G401 (cell line): ENCODE measurements at places on chromosomes 16 and 17.

DNA sequence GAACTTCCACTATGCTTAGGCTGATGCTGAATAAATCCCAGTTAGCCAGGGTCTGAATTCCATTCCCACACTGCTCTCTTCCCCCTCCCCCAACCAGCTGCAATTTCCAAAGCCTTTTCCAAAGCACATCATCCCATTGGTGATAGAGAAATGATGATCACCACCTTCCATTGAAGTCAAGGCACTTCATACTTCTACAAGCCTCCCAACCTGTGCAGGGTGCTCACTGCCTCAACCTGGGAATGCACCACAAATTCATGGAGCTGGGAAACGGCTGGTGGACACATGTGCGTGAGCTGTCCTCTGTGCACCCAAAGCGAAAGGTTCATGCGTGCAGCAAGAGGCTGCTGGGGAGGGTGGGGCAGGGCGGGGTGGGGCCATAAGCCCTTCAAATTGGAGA lies 302.7 kb upstream of the IRX3 start:
- DNase-seq = no peak

- DNase-seq = peak; percentile 62
These were observed 36.6 kb upstream of the TMEM132E start for GRCh38 chr17:34542700-34543336.

- no peak for DNase-seq
These were observed 50.3 kb upstream of the CRHR1 start for GRCh38 chr17:45733781-45734180.

- DNase-seq = no peak
These were observed 35.0 kb downstream of the NECAB2 start for GRCh38 chr16:84003038-84003437.

DNA sequence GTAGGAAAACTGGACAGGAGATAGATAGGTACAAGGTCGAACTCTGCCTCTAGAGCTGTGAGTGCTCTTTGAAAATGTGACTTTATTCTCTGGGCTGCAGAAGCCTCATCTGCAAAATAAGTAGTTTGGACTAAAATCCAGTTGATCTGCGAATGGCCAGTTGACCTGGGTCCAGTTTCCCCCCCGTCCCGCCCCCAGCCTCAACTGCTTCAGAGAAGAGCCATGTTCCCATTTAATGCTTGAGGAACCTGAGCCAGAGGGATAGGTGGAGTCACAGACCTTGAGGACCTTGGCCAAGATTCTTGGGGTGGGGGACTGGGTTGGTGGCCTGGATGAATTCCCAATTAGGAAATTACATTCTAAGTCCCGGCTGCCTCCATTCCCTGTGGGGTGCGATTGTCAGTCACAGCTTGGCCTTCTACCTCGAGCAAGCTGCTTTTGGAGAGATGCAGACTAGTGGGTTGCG lies 14.1 kb downstream of the TBX2 start:
- DNase-seq = no peak

DNA sequence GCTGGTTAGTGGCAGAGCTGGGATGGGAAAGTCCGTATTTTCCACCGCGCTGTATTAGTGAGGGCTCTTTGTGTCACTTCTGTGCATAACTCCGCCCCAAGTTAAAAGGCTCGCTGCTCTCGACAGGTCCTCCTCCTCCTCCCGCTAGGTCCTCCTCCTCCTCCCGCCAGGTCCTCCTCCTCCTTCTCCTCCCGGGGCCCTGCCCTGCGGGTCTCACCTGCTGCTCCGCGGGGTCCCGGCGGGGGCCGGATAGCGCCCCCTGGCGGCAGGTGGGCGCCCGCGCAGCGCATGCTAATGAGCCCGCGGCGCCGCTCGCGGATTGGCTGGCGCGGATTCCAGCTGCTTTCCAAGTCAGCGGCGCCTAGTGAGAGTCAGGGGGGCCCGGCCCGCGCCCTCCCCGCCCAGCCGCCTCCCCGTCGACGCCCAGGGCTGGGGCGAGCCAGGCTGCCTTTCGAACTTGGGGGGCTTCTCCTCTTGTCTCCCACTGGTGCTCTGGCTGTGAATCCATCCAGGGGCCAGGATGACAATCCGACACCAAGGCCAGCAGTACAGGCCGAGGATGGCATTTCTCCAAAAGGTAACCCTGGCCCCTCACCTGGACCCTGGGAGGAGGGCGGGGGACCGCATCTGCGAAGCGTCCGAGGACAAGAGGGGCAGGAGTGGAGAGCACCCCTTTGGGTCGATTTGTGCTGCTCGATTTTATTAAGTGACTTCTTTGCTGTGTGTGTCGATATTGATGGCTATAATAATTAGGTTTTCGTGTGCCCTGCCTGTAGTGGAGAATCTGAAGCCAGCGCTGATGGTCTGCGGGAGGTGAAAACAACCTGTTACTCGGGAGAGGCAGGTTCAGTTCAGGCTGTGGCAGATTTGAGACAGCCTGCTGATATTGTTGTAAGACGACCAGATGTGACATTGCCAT lies at the start of gene RGS9:
RGS9 (plus strand) TSS at position 350 of the 919 bp plus-strand sequence; CDS start at position 521, 171 bp downstream.
- peak; percentile 74 for DNase-seq

GRCh38 chr17:48970224-48970623 lies 1.8 kb upstream of the GIP start:
- DNase-seq = no peak
